ENCODE measurements at places on chromosomes 13 and 19.

DNA sequence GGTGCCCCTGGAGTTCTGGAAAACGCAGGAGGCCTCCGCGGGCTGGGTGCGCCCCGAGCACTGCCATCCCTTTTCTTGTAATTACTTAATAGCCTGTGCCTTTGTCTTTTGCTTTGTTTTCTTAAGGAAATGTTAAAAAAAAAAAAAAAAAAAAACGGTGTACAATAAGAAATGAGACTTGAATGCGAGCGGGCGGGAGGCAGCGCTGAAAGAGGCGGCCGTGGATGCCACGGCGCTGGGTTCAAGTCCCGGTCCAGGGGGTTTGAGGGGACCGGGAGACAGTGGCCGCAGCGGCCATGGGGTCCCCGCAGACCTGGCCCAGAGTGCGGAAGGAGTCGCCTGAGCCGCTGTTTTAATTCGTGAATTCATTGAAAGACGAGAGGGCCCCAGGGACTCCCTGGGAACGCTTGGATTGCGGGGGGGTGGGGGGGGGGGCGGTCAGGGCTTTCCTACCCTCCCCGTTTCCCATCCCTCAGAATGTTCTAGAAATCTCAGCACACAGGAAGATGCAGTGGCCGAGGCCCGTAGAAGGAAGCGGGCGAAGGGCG is 349.2 kb upstream of the ARGLU1 start:
- DNase-seq, result no peak

DNA sequence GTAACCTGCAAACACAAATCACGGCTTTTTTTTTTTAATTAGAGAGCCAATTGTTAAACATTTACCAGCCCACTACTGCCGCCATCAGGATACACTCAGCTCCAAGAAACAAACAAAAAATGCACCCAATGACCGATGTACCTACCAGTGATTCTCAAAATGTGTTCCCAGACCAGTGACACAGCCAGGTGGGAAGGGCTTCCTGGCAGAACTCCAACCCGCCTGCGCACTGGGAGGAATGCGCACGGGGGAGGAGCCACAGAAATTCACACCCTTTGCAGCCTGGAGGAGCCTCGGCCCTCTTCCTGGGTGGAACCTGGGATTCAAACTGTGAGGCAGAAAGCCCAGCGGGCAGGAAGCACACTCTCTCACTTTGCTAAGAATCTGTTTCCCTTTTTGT is 255.9 kb downstream of the TBC1D4 start:
- no peak for DNase-seq

- DNase-seq, result no peak
Observed at GRCh38 chr13:99747403-99747710, 224.2 kb downstream of the ZIC5 start.

- no peak for DNase-seq
Observed at GRCh38 chr19:5149508-5149907, 180.6 kb downstream of the KDM4B start.

GRCh38 chr19:46124638-46125115 is at the start of gene IGFL3:
Gene IGFL3 (minus strand): TSS chr19:46124688. CDS start chr19:46124649, 39 bp downstream.
- DNase-seq, result no peak

DNA sequence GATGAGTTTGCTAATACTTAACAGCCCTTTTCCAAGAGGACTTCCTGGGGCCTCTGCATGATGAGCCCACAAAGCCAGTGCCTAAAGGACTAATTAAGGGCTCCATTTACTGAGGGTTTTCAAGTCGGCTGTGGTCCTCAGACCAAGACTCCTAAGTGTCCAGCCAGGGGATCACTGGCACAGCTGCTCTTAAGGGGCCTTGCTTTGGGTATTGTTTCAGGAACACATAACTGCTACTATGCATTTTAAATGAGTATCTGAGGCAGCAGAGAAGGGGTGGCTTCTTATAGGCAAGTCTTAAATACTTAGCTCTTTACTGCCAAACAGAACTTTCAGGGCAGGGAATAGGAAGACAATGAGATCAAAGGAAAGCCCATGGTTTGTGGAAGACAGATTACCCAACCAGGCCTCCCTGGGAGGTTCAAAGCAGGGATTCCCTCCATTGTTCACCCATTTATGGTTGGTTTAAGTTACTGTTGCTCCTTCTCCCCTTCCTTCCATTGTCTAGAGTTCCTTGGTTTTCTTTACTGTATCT is 61.9 kb downstream of the TNFRSF19 start:
- no peak for DNase-seq

- no peak for DNase-seq
Observed at GRCh38 chr13:26558987-26559386, 1.5 kb downstream of the WASF3 start.

DNA sequence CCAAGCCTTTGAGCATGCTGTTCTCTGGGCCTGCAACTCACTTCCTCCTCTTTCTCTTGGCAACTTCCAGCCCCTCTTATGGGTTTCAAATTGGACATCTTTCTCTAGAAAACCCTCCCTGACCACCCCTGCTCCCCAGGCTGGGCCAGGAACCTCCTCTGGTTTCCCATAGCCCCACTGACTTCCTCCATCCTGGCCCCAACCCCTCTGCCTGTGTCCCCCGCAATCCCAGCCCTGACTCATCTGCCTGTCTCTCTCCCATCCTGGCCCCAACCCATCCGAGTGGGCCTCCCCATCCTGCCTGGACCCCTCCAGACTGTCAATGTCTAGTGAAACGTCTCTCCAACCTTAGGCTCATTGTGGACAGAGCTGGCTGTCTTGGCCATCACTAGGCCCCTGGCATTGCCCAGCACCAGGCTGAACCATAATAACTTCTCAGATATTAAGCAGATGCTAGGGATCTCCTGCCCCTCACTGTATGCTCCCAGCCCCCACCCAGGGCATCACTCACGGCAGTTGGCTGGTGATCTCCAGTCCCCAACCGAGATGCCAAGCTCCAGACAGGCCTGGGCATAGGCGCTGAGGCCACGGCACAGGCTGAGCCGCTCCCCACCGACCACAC is 16.8 kb downstream of the FCGBP start:
- DNase-seq, result no peak

DNA sequence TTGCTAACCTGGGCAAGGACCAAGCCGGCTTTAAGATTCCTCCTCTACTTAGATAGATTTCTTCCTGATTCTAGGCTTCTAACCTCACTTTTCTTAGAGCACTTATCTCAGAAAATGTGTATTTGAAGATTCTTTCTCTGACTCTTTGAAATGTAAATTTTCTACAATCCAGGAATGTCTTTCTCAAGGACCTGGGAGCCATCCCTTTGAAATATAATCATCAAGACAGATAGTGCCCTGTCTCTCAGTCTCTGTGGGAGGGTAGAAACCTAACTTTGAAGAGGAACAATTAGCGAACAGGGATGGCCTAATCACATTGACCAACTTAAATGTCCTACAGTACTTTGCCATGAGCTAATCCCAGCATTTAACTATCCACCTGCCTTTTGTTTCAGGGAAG is 1646.0 kb downstream of the PCDH9 start:
- DNase-seq, result no peak

GRCh38 chr13:108120856-108121255 is 94.5 kb downstream of the LIG4 start:
- no peak for DNase-seq

DNA sequence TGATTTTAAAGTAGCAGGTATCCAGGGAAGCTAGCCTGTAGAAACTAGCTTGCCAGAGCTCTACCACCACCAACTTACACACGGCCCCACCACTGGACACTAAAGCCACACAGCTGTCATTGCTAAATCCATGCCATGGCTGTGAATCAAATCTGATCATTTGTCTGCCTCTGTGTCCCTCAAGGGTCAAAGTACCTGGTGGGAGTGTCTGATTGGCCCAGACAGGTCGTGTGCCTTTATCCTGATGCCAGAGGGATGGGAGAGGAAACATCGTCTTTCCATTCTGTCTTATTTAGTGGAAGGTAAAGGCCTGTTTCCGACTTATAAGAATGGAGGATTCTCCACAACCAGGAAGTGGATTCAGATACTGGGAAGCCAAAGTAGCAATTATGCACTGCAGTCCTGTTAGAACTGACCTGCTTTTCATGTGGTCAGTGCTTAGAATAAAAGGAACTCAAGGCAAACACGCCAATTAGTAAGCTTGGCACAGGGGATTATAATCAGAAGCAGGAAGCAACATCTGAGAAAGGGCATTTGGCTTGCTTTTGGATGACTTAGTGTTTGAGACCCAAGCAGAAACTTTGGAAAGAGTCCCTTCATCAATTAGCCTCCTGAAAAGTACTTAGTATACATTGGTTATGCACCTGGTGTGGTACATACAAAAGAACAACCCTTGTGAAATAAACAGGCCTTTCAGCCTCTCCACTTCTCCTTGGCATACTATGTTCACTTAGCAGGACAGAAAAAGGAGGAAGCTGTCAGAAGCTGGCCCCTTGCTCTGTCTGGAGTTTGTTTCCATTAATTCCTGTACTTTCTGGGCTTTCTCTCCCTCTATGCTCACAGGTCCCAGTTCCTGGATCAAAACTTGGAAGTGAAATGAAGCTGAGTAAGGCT is 192.4 kb downstream of the NUFIP1 start:
- DNase-seq, result no peak

- DNase-seq, result no peak
Observed at GRCh38 chr13:66305961-66306617, 924.0 kb downstream of the PCDH9 start.

GRCh38 chr13:40026741-40027140 is 371.3 kb downstream of the COG6 start:
- DNase-seq, result no peak

DNA sequence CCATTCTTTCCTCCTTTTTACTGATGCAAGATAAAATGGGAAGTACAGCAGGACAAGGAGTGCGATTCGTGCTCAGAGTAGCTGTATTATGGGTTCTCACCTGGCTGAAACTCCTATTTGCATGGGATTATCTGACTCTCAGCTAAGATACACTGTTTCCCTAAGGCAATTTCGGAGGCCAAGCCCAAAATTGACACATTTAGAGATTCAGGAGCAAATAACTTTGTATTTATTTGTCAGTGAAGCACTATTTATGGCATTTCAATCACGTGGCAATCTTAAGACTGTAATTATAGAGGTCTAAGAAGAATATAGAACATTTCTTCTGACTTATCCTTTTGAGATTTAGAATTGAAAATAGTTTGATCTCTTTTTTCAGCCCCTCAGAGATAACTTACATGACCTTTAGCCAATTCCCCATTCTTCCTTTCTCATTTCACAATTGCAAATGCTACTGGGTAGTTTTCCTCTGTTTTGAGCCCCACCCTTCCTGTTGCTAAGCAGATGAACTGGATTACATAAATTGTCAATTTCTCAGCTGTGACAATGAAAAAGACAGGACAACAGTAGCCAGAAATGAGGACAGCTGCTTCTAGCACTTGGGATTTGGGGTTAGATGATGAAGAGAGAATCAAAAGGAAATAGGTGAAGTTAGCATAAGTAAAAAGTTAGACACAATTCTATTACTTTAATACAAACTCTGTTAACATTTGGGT is 122.7 kb upstream of the FRY start:
- no peak for DNase-seq

DNA sequence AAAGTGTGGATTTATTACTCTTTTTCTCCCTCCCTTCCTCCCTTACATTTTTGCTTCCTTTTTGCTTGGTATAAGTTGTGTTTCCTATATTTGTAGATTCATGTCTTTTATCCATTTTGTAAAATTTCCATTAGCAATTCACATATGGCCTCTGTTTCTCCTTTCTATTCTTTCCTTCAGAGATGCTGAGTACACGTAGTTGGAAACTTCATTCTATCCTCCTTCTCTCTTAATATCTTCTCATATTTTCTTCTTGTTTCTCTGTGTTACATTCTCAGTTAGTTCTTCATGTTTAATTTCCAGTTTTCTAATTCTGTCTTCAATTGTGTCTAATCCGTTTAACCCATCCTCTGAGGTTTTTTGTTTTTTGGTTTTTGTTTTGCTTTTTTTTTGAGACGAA is 188.9 kb downstream of the ZIC5 start:
- DNase-seq, result no peak

DNA sequence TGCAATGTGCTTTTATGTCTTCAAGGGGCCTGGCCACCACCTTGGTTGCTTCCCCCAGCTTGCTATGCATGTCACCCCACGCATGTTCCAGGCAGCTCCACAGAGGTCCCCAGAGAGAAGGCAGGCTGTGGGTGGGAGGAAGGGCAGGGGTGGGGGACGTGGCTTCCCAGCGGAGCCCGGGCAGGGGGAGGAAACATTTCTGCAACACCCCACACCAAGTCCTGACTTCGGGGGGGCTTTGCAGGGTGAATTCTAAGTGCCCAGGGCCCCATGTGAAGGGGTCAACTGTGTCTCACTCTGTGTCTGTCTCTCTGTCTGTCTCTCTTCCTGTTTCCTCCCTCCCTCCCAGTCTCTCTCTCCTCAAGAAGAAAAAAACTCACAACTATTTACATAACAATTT is 39.6 kb downstream of the LTBP4 start:
- DNase-seq, result no peak

DNA sequence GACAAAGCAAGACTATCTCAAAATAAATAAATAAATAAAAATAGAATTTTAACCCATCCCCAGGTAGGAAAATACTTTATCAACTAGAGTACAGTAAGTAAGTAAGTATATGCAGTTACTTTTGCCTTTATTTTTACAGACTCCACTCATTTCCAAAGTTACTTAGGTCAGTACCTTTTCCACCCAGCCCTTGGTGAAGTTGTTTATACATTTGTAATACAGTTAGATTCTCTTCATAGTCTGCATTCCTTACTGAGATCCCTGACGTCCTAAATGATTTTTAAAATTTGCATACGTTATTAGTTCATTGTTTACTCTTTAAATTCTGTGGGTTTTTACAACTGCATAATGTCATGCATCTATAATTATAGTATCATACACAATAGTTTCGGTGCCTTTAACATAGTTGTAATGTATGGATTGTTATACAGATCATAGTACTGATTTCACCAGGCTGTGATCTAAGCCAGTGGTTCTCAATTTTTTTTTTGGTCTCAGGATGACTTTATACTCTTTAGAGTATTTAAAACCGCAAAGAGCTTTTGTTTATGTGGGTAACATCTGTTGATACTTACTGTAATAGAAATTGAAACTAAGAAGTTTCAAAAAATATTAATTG is 10.4 kb downstream of the SETDB2 start:
- no peak for DNase-seq

DNA sequence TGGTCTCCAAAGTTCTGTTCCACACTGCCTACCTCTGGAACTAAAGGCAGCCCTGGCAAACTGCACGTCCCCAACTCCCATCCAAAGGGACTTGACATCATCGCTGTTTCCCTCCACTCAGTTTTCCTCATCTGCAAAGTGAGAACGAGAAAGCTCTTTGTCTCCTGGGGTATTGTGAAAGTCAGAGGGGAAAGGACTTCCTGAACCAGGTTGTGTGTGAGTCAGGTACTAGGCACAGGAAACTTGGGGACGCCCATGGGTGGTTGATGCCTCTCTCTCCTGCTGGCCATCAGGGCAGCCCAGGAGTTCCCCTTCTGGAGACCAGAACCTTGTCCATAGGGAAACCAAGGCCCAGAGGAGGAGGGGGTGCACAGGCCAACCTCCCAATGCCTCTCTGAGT is 4.7 kb downstream of the CRLF1 start:
- DNase-seq, result no peak
